ENCODE measurements at places on chromosomes 7 and 10.

DNA sequence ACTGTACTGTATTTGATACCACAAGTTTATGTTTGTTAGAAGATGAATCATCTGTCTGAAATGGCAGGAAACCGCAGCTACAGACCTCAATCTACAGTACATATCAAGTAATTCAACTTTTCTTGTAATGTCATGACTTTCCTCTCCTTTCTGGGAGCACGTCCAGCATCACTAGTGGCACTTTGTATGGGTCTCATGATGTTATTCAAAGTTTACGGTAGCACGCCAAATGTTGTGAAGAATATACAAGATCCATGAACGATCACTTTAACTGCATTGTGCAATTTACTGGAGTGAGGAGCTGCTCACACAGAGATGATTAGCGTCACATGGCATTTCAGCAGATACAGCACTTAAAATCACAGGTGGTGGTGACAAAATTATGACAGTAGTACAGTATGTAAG is 257.8 kb upstream of the GNAI1 start:
- DNase-seq = no peak

DNA sequence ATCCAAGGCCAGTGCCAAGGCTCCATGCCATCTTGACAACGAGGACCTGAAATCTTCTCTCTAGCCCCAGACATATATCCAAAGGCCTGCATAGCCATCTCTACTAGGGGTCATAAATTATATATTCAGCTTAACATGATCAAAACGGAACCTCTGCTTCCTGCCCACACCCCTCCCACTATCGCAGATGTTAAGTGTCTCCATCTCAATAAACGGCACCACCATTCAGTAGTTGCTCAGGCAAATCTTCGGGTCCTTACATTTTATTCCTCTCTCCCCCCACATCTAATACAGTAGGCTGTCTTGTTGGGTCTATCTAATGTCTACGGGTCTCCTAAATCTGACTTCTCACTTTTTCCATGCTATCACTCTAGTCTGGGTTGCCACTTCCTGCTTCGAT is 201.1 kb upstream of the PLXNA4 start:
- DNase-seq = no peak

DNA sequence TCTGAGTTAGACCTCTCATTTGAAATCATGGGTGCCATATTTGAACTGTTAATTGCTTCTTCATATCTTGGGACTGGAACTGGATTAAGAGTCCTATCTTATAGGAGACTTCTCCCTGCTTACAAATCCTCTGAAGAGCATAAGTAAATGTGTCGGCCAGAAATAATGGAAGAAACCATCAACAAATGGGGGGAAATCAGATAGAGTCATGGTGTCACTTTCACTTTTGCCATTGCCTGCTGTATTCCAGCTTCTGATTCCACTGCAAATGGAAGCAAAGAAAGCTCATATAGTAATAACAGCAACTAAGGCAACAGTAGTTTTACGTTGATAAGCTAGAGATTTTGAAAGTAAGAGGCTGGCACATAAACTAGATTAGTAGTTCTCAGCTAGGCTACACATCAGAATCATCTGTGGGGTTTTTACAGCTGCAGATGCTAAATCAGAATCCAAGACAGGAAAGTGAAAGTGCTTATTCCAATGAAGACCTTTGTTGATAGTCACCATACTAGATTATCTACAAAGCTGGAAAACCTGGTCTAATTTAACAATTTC is 12.3 kb upstream of the CRPPA start:
- DNase-seq = no peak

- no peak for DNase-seq
These were observed 315.3 kb upstream of the PLXDC2 start for GRCh38 chr10:19500959-19501358.

GRCh38 chr10:4199196-4199595 is 414.2 kb upstream of the KLF6 start:
- DNase-seq = no peak

GRCh38 chr7:144786522-144786921 is 49.3 kb downstream of the TPK1 start:
- DNase-seq = no peak

GRCh38 chr10:3482200-3482993 is 302.6 kb downstream of the KLF6 start:
- DNase-seq = no peak

- no peak for DNase-seq
These were observed 228.0 kb downstream of the PARD3 start for GRCh38 chr10:34587002-34587679.

GRCh38 chr10:79898597-79899325 is 50.1 kb downstream of the SFTPD start:
- no peak for DNase-seq

DNA sequence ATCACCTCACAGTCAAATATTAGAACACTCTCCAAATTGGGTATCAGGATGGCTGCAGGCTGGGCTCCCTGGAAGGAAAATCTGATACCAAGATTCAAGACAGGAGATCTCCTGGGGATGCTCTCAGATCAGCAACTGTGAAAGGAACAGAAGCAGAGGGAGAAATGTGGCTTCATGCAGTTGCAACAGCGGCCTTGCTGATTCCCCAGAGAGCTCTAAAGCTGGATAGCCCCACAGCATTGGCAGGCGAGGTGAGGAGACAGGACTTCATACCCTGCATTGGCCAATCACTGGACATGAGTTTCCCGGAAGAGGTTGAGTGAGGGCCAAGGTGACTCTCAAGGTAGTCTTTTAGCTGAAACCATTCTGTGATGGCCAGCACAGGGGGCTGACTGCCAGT is 190.6 kb downstream of the PTPN20 start:
- DNase-seq = no peak

DNA sequence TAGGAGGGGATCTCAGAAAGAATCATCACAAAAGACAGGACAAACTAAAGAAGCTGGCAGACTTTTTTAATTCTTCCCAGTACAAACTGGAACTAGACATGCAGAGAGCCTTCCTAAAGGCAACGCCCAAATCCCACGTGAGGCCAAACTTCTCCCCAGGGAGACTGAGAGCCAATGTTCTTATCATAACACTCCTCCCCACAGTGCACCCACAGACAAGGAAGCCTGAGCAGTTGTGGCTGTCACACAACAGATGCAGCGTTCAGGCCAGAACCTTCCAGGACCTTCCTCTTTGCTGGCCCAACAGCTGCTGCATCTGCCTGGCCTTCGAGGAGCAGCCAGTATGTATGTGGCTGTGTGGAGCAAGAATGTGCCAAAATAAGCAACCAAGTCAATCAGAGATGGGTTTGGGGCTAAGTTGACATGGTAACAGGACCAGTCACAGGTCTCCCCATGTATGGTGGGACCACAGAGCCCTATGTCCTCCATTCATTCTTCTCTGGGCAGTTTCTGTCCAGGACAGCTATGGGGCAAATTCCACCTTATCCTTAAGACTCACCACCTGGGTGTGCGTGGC is 34.9 kb downstream of the SRPK2 start:
- DNase-seq = no peak
